ENCODE measurements at places on chromosomes 16 and 17.

DNA sequence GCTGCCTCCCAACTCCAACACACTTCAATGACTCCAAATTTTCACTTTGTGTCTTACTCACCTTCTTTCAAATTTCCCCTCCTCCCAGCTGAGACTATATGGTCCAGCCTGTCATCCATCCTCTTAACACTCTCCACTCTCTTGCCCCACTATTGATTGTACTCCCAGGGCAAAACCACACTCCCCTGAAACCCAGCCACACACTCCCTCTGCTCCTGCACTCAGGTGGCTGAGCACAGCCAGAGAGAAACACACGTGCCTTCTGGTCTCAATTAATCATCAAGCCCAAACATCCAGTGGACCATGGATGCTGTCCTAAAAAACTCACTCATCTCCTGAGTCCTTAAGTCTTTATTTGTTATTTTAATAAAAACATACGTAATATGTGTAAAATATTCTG lies 1026.4 kb downstream of the KCNJ18 start:
- no peak for DNase-seq

DNA sequence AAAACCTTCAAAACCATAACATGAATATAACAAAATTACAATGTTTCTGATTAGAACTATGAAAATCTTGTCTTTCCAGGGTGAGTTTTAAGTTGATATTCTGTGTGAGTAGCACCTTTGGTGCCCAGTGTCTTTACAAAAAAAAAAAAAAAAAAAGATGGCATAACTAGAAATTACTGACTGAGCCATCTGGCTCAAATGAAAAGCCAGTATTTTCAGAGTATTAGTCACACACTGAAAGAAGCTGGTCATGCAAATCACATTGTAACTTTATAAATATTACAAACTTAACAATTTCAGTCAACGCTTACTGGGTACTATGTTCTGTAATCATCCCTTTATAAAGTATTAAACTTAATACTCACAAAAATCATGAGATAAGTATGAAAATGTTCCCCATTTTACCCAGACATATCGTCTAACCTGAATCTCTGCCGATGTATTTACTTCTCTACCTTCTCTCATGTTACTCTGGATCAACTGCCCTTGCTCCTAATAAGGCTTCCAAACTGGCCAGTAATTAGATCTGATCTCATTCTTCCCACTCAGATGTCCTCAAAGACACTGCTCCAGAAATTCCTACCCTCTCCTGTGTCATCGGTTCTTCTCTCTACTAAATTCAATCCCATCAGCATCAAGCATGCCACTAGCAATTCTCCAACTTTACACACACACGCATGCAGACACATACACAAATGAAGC lies 25.4 kb downstream of the UBE2G1 start:
- no peak for DNase-seq

DNA sequence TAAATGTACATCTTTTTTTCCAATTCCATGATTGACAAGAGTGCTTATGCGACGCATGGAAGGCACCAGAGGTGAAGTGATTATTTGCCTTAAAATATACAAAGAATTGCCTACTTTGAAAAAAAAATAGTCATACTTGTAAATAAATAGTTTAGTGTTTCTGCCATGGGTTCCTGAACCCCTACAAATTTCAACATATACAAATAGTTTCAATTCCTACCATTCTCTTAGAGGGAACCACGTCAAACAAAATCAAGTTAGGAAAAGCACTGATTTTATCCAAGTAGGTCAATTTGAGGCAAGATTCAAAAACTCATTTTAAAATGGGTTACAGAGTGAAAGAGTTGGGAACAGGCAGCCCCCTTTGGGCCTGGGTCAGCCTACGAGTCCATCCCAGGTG lies 11.7 kb downstream of the CMTM3 start:
- no peak for DNase-seq

GRCh38 chr16:63185235-63185780 lies 1149.1 kb upstream of the CDH8 start:
- no peak for DNase-seq
